ENCODE measurements at places on chromosomes 3 and 15.

DNA sequence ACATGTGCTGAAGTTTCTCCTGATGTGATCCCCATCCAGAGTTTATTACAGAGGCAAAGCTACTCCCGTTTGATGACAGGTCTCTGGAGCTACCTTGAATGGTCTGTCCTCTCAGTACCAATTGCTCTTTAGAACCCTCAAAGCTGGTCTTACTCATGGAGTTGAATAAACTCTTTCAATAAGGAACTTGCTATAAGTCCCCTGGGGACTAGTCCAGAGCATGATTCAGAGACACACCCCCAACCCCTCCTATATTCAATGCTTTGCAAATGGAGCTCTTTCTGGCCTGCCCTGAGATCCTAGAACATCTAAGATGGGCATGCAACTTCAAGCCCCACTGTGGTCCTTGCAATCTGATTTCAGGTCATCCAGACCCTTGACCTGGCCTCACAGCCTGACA, 23.9 kb upstream of the TPM1 start:
- DNase-seq = no peak

DNA sequence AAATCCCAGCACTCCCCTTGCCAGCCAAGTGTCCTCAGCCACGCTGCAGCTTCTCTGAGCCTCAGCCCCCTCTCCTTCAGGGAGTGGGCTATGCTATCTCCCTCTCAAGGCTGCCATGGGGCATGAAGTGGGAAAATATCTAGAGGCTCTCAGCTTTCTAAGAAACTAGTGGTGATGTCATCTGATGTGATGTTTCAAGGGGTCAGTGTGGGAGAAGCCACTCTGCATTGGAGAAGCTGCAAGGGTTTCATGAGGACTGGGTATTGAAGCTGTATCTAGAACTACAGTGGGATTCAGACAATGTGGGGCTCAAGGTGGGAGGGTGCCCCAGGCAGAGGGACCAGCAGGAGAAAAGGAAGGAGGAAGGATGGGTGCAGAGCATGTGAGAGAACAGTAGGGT, 210.2 kb downstream of the TLE3 start:
- no peak for DNase-seq

DNA sequence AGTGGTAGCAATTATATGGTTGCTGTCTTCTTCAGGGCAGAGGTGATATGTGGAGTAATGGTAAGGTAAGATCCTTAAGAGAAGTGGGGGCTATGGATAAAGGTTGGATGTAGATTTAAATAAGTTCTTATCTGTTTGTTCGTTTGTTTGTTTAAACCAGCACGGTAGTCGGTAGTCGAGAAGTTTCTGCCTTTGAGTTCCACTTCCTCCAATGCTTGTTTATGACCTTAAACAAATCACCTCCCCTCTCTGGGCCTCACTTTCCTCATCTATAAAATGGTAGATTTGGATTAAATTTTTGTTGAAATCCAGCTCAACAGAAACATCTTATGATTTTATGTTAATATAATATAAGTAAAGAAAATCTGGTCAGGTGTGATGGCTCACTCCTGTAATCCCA, 11.8 kb downstream of the DAPK2 start:
- DNase-seq = no peak

GRCh38 chr3:124298951-124299350, 307.0 kb upstream of the ROPN1 start:
- DNase-seq = no peak

GRCh38 chr3:189304465-189305351, 132.9 kb downstream of the TPRG1 start:
- DNase-seq = no peak

DNA sequence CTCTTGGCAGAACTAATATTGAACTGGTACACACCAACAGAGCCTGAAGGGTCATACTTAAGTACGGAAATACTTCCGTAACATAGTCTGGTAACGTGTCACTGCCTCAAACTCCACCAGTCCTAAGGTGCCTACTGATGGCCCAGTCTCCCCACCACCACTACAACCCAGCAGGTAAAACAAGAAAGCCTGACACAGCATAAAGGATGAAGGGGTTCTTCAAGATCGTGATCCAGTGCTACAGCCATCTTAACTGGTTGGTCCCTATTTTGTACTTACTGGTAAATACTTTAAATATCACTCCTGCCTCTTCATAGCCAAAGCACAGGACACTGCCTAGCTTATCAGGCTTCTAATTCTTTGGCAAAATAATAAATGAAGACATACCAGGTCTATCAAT, 46.5 kb downstream of the PEAK1 start:
- DNase-seq = no peak

DNA sequence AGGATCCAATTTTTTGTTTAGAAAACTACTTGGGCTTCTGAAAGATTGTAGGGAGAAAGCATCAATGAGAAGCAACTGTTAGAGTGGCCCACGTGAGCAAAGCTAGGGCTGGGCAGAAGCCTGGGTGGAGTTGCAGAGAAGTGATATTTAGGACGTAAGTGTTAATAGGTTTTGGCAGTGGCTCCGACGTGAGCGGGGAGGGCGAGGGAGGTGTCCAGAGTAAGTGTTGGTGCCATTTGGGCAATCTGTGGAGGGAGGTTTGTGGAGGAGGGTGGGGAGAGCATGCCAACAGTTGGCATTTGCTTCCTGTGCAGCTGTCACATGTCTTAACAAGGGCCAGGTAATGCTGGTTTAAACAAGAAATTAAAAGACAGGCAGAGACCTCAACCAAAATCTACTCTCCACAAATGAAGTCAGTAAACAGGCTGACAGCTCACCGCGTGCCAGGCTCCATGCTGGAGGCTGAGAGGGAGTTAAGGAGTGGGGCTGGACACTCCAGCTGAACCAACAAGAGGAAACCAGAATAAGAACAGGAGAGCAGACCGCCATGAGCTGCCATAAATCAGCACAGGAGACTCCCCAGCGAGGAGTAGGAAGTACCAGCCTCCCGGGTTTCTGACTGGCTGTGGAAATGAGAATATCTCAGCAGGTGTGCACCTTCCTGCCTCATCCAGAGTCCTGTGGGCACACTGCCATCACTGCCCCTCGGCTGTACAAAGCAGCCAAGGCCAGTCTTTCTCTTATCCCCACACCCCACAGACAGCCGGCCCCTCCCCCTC, 232.6 kb downstream of the ABHD5 start:
- no peak for DNase-seq

- DNase-seq = no peak
Measured at GRCh38 chr3:18066899-18067582, 324.6 kb upstream of the TBC1D5 start.

GRCh38 chr3:107892955-107893624, 197.7 kb downstream of the CD47 start:
- DNase-seq = no peak

DNA sequence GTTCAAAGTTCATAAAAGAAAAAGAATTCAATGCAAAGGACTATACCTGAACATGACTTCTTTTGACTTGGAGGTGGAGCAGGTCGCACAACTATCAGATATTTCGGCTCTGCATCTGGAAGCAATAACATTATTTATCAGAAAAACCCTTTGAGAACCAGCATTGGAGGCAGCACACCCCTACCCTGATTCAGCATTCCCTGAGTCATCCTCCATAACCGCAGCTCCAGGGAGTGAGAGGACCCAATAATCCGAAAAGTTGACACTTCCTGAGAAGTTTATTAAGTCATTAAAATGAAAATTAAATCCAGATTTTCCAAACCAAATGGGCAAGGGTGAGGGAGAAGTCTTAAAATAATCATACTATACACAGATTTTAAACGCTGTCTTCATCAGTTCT, 90.6 kb downstream of the ABI3BP start:
- DNase-seq = no peak

DNA sequence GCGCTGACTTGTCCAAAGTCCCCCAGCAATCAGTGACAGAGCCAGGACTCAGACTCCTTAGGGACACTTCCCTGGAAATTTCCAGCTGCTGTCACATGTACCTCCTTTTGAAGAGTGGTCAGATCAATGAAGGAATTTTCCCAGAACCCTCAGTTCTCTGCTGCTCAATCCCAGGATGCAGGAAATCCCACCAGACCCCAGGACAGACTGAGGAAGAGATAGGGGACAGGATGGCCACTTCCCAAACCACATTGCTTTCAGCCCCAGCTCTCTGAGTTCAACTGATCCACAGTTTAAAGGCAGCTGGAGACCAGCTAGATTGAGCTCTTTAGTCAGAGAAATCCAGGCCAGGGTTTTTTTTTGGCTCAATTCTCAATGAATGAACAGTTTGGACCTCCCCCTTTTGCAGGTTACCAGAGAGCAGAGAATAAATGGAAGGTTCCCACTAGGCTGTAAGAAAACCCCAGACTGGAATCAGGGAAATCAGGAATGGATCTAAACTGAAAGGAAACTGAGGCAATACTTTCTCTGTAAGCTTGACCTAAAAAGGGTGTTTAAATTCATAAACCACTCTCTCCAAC, 1.5 kb downstream of the CYP1A1 start:
- no peak for DNase-seq

DNA sequence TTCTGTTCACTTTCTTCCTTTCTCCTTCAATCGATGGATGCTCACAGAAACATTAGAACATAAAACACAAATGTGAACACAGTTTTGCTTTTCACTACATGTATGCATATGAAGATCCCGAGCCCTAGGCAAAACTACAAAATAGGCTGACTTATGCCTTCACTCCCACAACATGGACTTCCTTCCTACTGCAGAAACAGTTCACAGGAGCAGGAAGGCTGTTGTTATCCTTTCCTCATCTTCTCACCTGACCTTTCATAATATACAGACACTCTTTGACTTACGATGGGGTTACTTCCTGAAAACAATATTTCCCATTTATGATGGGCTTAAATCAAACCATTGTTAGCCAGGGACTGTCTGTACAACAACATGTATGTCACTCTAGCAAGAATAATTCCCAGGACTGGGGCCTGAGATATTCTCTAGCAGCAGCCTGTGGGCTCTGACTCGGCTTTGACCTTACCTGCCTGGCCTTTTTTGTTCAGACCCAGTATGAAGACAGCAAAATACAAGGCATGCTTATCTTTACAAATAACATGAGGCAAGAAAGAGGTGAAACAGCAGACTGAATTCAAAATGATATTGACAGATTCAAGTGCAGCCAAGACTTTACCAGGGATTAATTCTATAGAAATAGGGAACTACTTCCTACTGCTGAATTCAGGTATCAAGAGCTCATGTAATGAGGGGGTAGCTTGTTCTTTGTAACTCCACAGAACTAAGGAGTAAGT, 51.8 kb upstream of the PLXND1 start:
- no peak for DNase-seq

GRCh38 chr3:14592836-14593235, 52.7 kb upstream of the GRIP2 start:
- no peak for DNase-seq

GRCh38 chr3:111998636-111999483, at the start of gene TAGLN3:
Gene TAGLN3, plus strand, starts transcription at chr3:111998922. Its CDS starts 501 bp downstream, at chr3:111999423.
- DNase-seq = peak; percentile 39

GRCh38 chr3:195236076-195236798, 34.7 kb downstream of the XXYLT1 start:
- peak; percentile 3 for DNase-seq

DNA sequence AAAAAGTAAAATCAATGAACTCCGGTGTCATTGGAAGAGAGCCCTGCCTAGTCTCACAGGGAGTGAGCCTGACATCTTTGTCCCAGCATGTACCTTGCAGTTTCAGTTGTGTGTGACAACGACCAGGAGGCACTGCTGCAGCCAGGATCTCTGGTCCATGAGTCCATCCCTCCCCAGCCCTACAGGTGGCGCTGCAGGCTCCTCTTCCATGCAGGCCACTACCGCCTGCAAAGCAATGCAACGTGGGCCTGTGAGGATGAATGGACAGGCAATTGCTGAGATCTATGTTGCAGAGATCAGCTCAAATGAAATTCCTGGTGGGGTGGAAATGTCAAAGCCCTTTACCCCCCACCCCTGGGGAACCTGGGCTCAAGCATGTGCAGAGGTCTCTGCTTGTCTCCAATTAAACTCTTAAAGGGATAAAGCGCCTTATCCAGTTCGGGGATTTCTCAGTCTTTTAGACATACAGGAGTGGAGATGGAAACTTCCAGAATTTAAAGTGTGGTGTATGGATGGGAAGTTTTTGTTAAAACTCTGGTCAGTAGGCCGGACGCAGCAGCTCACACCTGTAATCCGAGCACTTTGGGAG, 35.8 kb downstream of the TKT start:
- DNase-seq = peak; percentile 88

- no peak for DNase-seq
Measured at GRCh38 chr15:39781147-39781966, 1.3 kb downstream of the FSIP1 start.

- DNase-seq = no peak
Measured at GRCh38 chr3:64176461-64176996, 48.7 kb downstream of the PRICKLE2 start.

DNA sequence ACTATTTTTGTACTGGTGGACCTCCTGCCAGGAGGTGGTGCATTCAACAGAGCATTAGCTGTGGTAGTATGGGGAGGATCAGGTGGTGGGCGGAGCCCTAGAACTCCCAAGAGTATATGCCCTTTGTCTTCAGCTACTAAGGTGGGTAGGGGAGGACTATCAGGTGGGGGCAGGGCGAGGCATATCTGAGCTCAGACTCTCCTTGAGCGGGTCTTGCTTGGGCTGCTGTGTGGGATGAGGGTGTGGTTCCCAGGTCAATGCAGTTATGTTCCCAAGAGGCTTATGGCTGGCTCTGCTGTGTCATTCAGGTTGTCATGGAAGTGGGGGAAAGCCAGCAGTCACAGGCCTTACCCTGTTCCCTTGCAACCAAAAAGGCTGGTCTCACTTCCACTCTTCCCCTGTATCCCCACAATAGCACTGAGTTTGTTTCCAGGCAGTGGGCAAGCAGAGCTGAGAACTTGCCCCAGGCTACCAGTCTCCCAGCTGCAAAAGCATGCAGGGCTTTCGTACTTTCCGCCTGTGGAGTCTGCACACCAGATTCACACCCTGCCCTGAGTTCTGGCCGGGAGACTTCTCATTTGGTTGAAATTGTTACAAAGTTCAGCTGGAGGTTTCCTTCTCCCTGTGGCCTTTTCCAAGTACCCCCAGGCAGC, 93.7 kb upstream of the DPPA4 start:
- DNase-seq = no peak

GRCh38 chr15:56869573-56869972, 48.9 kb upstream of the TCF12 start:
- DNase-seq = peak; percentile 51

DNA sequence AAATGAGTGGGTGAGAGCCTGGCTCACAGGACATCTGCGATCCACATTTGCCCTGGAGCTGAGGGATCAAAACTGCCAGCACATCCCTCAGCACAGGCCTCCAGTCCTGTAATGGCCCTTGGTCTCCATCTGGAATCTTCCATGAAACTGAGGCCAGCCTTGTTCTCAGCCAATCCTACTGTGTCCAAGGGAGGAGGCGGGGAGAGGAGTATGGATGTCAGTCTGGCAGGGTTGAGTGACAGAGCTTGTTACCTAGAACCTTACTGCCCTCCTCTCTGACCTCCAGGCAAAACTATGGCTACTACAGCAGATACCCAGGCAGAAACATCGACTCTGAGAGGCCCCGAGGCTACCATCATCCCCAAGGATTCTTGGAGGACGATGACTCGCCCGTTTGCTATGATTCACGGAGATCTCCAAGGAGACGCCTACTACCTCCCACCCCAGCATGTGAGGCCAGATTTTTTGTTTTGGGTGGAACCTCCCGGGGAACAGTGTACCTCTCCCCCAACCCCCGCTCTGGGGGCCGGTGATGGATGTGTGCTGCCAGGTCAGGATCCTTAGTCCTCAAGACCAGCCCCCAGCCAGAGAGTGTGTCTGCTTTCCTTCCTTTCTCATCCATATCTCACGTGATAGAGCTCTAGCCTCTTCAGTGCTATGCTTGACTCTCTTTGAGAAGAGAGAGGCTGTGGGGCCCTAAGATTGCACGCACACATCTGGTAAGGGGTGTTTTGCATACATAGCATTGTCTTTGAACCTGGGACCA, 41.3 kb downstream of the CHDH start:
- DNase-seq = no peak

Measured in Right ventricle myocardium superior (tissue), 1 donor.